ENCODE measurements at places on chromosomes 16 and 17.

DNA sequence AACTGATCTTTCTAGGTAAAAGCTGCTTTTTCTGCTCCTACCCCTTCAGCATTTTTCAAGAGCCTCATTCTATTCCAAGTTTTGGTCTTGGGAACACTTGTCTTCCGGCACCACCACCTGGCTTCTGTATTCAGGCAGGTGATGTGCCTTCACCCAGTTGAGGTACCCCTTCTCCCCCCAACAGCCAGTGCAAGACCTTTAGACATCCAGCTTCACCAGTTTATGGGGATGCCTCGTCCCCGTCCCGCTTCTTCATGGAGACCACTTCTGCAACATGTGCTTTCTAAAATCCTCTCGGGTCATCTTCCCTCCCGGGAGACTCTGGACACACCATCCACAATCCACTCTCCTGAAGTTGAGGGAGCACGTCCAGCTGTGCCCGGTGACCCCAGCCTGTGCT lies 69.9 kb downstream of the SRCIN1 start:
- no peak for DNase-seq

GRCh38 chr17:59365383-59365981 lies 34.0 kb downstream of the YPEL2 start:
- DNase-seq = no peak

- no peak for DNase-seq
Observed at GRCh38 chr17:8867361-8867981, at the start of gene PIK3R6. TSS of gene PIK3R6 (minus strand) at chr17:8867674. CDS start at chr17:8849794, 17,880 bp downstream.

DNA sequence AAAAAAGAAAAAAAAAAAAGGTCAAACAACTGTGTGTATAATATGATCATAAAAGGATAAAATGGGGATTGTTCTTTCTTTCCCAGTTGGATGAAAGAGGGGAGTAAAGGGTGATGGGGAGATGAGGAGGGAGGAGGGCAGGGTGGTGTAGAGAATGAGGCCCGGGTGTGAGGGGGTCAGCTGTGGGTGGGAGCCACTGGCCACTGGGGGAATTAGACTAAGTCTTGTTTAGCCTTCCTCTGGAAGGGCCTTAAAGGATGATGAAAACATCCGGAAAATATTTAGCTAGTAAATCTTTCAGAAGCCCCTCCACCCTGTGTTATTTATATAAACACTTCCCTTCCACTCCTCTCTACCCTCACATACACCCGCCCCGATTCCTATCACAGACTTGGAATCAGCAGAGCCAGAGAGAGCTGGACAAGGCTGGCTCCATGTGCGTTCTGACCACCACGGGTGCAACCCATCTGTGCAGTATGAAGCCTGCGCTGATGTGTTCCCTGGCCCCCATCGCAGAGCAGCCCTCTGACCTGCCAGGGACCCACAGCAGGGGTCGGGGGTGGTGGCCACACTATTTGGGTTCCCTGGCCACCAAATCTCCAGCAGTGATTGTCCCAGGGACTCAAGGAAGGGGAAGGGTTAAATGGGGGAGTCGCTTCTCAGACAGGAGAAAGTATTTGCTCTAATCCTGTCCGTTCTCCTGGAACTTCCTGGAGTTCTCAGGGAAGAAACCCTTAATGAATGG lies 72.7 kb downstream of the GAS7 start:
- peak; percentile 51 for DNase-seq

All from AG10803 (cell line).